Breast epithelium (tissue), 4 donors: ENCODE measurements at places on chromosomes 3 and 15. TPM values are rescaled to one million over a fixed set of nuclear protein-coding genes. Genes with fewer than 3 reads are reported as not detected.

GRCh38 chr3:107765524-107765923 is 242.8 kb downstream of the BBX start:
- DNase-seq: no peak

DNA sequence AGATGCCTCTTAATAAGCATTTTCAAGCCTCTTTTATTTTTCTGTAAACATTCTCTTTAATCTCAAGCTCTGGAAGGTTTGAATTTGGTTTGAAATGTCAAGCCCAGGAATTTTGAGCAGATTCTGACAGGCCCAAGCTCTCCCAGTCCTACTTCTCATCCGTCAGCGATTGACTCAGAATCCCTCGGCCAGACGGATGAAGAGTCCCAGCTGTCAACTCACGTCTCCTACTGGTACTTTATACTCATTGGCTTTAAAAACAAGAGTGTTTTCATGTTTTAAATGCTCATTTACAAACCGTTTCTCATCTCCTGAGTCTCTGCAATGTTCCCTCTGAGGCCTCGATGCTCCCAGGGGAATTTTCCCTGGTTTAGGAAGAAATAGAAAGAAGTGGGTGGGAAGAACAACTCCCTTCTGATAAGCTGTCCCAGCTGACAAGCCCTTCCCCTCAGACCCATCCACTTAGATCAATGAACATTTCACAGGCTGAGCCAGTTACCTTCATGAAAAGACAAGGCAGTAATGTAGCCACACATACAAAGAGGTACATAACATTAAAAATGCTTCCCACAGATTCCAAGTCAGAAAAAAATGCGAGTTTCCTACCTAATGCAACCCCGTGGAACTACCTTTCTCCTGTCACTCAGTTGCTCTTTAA is 478.2 kb upstream of the DPH6 start:
- DNase-seq: no peak

DNA sequence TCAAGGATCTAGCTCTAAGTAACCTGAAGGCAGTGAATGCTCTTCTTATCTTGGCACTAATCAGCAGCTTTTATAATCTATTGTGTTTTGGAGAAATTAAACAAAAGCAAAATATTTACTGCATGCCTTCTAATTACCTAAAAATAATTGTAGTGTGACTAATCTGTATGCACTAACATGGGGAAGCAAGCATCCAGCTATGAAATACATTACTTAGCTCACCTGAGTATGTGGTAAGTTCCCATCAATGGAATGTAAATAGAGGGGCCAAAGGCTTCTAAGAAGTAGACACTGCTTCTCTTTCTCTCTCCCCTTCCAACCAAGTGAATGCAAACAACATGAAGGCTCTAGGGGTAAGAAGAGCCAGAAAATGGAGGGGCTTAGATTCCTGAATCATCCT is 165.6 kb downstream of the STAG1 start:
- no peak for DNase-seq

HACD3 gene
- 103 TPM for total RNA-seq

CPLX3 gene
- total RNA-seq: not detected

HTR3E gene
- not detected for total RNA-seq
